ENCODE measurements at places on chromosomes 5 and 9.

- no peak for DNase-seq
These were observed 7.5 kb downstream of the RNF44 start for GRCh38 chr5:176529741-176530141.

DNA sequence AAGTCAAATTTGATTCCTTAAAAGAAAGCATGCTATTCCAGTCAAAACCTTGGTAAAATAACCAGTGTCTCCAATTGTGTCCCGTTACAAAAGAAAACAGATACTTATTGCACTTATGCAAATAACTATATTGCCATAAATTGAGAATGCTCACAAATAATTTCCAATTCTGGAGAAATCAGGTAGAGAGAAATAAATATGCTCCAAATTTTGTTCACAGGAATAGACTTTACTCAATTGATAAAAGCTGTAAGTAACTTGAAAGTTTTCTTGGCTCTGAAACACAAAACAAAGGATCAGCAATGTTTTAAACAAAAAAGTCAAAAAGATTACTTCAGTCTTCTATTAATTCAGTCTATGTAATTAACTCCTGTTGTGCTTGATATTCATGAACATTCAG is 7.8 kb upstream of the DTWD2 start:
- DNase-seq, result no peak

DNA sequence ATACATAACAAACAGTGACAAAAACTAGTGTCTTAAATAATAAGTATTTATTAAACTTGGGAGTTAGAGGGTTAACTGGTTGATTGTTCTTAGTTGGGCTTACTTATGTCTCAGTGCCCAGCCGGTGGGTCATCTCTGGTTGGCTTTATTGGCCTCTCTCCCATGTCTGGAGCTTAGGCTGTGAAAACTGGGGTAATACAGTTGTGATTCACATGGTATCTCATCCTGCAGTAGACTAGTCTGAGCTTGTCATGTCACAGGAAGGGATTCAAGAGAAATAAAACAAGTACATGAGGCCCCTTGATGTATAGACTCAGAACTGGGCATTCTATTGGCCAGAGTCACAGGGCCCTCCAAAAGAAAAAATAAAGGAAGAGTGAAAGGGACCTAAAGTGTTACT is 466.4 kb upstream of the SMC2 start:
- DNase-seq, result no peak

GRCh38 chr9:18848657-18849056 is 184.4 kb downstream of the SAXO1 start:
- DNase-seq, result no peak

GRCh38 chr5:5933651-5934050 is 444.7 kb downstream of the MED10 start:
- no peak for DNase-seq

GRCh38 chr5:175383350-175383749 is 60.6 kb downstream of the DRD1 start:
- no peak for DNase-seq
